ENCODE measurements at places on chromosomes 6 and 20.
A peak's percentile ranks its signal among the peaks of the same experiment; 100 is the strongest.

GRCh38 chr6:23823421-23823820, 302.6 kb upstream of the NRSN1 start:
- no peak for DNase-seq

GRCh38 chr6:30042476-30042875, 18.6 kb upstream of the POLR1H start:
- no peak for DNase-seq

- no peak for DNase-seq
Observed at GRCh38 chr20:32304131-32304746, 26.8 kb downstream of the KIF3B start.

DNA sequence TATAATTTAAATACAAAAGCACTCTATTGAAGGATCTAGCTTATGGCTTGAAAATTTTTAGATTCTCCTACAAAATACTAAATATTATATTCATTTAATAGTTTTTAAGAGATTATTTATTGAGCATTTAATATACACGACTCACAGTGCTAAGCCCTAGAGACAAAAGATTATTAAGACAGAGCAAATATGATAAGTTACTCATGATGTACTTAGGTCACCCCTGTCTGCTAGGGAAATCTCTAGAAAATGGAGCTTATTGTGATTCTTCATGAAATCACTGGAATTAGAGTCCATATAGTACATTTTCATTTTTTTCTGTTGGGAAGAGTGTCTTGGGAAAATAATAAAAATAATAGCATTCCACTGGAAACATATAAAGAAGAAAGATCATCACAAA, 37.8 kb downstream of the BEND6 start:
- no peak for DNase-seq

DNA sequence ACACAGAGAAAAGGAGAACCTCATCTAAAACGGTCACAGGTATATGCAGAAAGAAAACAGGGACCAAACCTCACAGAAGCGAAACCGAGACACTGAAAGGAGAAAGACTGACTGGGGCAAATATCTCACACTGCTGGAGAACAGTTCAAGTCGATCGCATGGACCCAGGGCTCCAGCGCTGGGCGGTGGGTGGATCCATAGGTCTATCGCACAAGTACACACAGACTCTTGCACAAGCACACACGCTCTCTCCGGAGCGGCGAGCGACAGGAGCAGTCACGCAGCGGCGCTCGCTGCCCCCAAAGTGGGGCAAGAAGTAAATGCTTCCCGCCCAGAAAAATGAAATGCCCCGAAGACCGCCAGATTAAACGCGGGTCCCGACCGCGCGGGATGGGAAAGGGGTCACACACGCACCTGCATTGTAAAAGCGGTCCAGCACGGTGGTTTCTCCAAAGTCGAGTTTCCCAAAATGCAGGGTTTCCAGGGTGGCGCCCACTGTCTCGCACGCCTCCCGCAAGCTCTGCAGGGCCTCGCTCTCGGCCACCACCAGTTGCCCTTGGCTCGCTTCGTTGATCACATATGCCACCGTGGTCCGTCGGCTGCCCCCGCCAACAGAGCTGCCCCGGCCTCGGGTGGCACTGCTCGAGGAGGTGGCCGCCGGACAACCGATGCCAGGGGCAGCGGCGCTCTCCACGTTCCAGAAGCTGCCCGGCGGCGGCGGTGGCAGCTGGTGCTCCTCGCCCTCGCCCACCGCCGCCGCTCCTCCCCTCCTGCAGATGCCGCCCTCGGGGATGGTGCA, 782 bp downstream of the MAP3K5 start:
- DNase-seq = peak; percentile 43

DNA sequence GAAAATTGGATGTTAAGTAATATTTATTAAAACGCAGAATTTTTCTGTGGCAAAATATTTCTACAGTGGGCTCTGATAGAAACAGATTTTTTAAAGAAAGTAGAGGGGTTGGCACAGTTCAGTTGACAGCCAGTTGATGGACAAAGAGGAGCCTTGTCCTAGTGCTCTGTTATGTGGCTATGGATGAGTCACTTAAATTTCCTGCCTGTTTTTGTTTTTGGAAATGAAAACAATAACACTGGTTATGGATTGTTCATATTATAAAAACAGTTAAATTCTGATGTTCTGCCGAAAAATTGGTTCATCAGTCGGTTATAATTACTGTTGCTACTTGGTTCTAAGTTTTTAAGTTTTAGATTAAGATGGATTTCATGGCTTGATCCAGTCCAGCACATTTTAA, 42.8 kb downstream of the MYO6 start:
- no peak for DNase-seq

DNA sequence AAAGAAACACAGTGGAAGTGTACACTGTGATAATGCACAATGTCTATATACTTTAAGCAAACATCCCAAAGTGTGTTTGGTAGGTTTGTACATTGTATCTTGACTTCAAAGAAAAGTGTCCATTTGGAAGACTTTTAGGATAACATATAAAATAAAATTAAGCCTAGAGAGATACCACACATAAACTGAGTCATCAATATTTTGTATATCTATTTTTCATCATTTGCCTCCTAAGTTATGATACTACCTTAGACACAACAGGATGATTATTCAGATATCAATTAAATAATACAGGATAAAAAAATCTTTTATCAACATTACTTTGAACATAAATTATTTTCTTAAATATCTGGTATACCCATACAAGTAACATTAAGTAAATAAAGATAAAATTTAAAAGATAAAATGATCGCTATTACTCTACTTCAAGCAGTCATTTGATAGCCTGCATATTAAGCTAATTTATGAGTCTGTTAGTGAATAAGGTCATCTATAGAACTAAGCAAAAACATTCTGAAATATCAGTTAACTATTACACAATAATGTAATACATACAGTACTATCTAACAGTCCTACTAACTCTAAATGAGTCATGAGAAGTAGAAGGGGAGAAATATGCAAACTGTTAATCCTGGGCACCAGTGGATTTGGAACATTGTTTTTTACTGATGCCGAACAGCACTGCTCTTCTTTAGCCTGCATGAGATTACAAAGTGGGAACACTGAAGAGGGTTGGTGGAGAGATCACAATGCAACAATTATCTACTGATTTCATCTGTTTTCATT, 158.4 kb upstream of the SIM1 start:
- DNase-seq = no peak

DNA sequence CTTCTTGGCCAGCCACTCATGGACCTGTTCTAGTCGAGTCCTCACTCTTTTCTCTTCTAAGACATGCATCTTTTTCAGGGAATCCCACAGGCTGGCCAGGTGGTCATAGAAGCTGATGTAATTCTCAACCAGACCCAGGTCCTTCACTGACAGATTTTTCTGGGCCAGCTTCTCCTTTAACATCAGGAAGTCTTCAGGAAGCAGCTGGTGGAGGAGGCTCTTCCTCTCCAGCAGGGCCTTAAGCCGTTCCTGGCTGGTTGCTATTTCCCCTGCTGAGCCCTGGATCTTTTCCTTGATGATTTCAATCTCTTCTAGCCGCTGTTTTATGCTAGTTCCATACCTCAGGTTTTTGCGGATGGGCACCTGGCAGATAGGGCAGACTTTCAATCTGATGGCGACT, 28.6 kb downstream of the DDX27 start:
- DNase-seq = no peak

- DNase-seq = peak; percentile 49
Observed at GRCh38 chr6:112215488-112216284, 38.7 kb downstream of the LAMA4 start.

DNA sequence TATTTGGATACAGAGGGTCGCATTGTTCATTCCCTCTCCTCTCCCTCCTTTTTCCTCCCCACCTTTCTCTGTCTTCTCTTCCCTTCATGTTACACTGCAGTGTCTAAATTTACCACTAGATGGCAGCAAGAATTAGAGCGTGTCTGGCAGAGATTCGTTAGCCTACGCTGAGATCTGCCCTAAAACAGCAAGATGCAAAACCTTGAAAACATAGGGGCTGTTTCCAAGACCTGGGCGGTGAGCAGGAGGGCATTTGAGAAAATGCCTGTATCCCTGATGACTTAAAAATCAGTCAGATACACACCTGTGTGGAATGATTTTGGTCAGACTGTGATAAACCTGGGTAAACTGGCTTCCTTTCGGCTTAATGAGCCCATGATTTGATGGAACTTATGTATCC, 101.5 kb upstream of the ISM1 start:
- DNase-seq = peak; percentile 62

Measured in right hindlimb (tissue), 1 donor.